ENCODE measurements at places on chromosomes 11 and 22.

DNA sequence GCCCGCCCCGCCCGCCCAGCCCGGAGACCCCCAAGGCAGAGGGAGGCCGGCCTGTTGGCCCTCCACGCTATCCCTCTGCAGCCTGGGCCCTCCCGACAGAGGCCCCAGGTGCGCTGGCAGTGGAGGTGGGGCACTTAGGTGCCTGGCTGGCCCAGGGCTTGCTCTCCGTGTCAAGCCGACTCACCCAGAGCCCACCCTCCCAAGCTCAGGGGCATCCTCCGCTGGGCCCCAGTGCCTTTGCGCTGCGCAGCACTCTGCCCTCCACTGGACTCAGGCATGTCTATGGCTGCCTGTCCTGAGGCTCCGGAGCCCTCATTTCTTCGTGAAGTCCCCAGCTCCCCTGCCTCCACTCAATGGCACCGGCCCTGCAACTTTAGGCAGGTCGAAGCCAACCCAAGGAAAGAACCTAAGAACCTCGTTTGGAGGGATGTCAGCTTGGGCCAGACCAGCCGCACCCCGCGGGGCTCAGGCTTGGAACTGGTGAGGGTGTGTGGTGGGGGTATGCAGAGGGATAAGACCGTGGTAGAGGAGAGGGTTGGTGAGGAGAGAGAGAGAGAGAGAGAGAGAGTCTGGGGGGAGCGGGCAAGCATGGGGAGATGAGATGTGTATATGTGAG is 6.1 kb downstream of the SMIM45 start:
- DNase-seq: no peak

DNA sequence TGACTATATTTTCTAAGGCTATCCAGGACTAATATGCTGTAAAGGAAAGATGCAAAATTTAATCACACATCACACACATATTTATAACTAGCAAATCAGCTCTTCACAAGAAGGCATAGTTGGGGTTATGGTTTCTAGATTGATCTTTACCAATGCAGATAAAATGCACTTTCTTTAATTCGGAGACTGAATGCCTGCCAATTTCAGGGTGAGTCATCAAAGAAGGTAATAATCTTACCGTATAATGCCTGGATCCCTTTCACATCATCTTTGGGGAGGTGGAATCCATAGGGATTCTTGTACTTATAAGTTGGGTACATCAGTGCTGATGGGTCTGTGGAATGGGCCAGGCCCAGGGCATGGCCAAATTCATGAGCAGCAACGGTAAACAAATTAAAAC is 16.4 kb downstream of the MMP20 start:
- no peak for DNase-seq

GRCh38 chr22:45756558-45756957 is 84.9 kb downstream of the ATXN10 start:
- no peak for DNase-seq

- no peak for DNase-seq
Measured at GRCh38 chr11:72483412-72484186, 49.3 kb upstream of the CLPB start.

GRCh38 chr22:21975273-21975672 is 7.3 kb downstream of the TOP3B start:
- DNase-seq: peak; percentile 21

DNA sequence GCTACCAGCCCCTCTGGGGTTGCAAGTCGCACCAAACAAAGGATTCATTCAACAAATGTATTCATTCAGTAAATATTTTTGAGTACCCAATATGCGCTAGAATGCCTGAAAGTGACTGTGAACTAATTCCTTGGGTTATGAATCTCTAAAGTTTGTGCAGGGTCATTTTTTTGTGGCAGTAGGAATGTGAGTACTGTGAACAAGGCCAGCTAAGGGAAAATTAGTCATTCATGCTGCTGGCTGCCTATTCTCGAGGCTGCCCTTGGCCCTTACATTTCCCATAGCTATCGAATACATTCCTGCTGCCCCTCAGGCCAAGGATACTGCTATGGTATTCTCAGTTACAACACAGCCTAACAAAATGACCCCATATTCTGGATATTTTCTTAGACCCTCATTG is 141.6 kb downstream of the TRPC6 start:
- no peak for DNase-seq

GRCh38 chr11:130300567-130300966 is 14.2 kb downstream of the ZBTB44 start:
- no peak for DNase-seq

DNA sequence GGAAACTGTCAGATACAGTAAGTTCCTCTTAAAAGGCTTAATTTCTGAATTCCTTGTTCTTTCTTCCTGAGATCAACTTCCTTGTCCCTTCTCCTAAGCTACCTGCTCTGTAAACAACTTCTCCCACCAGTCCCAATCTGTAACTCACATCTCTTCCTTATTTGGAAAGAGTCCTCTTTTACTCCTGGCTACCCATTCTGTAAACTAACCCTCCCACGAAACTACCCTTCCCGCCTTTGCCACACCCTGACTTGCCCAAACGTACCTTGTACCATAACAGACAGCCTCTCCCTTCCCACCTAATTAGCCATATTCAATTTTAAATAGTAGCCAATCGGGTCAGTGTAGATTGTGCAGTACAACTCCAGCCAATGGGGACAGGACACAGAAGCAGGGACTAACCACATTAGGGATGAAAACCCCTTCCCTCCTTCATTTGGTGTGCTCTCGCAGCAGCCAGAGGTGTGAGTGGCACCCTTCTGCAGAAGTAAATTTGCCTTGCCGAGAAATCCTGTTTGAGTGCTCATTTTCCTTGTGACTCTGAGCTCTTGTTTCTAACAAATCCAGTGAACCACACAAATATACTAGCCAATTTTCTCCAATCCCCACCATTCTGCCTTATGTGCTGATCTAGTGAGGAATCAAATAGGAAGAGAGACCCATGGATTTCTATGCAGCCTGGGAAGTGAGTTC is 49.5 kb downstream of the ZNF280B start:
- DNase-seq: no peak

GRCh38 chr11:35764417-35764816 is 101.8 kb downstream of the TRIM44 start:
- DNase-seq: no peak

DNA sequence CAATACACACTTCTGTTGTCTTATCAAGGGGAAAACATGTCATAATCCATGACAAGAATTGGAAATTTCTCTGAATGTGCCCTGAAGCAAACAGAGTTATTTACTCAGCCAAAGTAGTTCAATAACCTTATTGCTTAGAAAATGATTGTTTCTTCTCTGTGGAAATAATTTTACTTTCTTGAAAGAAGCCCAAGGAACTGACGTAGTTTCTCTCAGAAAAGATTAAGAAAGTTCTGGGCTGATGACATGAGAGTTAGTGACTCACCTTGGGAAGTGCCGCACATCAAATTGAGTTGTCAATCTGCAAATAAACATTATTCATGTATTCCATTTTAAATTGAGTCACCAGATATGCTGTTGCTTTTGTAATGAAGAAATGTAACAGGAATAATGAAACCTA is 418.6 kb upstream of the LRRC4C start:
- DNase-seq: no peak

DNA sequence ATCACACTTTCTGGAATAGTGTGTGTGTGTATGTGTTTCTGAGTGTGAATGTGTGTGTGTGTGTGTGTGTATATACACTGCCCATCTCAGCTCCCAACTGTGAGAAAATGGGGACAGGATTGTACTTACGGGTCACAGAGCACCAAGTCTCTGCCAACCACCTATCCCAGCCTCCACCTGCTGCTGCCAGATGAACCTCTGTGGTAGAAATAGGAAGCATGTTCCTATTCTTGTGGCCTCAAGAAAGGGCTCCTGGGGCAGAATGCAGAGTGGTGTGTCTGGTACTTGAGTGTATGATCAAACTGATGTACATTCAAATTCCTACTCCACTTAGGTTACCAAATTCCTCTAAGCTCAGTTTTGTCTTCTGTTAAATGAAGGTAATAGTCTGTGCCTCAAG is 14.6 kb downstream of the UBASH3B start:
- DNase-seq: no peak

- no peak for DNase-seq
Measured at GRCh38 chr11:1074244-1075221, at the start of gene MUC2. Gene MUC2, plus strand, starts transcription at chr11:1074874.

DNA sequence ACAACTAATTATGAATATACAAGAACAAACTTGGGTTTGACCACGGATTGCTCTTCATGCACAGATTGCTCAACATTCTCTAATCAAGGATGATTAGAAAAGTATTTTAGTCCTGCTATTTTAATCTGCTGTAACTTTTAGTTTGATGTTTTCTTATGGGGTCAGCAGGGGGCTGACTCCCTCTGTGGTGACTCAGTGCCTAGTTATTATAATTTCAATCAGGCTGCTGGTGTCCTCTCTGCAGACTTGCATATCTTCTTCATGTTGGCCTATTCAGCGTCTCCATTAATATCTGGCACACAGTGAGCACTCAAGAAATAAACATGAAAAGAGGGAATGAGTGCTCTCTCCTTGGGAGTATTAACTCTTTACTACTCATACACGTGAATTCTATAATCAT is 223.8 kb upstream of the DDI1 start:
- no peak for DNase-seq

DNA sequence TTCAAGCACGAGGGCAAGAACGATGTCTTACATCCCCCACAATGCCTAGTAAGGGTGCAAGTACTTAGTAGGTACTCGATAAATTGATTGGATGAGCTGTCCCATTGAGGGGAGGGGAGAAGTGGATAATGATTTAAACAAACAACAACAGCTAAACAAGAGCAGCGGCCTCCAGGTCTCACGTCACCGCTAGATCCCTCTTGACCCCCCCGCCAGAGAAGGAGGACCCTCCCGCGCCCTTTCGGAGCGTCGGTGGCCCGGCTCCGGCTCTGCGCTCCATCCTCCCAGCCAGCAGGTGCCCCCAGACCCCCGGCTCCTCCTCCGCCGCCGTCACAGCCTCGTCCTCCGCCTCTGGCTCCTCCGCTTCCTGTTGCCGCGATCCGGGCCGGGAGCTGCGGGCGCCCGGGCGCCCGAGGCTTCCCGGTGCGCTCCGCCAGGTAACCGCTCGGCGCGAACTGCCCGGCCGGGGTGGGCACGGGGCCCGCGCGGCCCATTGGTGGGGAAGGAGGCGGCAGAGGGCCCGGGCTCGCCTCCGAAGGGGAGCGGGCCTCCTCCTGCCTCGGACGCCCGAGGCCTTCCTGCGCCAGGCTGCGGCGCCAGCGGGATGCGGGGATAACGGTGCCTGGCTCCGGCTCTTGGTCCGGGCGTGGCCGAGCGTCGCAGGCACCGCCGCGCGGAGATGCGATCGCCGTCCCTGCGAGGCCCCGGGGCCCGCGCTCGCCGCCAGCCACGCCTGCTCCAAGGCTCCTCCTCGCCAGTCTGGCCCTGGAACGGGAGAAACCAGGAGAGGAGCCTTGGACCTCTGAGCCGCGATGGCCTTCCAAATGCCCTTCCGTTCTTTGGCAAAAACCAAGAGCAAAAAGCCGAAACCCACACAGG is at the start of gene TLCD5:
Gene TLCD5 (plus strand): TSS at position 368 of the 879 bp plus-strand sequence. CDS start 2,143 bp downstream, outside the sequence.
- DNase-seq: peak; percentile 87

DNA sequence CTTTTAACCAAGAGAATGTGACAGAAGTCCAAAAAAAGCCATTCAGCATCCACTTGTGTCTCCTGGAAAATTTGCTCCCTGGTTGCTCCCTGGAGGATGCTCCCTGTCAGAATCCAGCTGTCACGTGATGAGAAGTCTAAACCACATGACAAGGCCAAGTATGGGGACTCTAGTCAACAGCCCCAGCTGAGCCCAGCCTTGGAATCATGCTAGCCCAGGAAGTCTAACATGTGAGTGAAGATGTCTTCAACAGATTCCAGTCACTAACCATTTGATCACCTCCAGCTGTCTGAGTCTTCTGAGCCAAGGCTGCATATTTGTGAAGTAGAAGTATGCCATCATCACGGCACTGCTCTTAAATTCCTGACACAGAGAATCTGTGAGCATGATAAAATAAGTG is 4.2 kb downstream of the OR56B4 start:
- DNase-seq: no peak

- DNase-seq: no peak
Measured at GRCh38 chr22:35313311-35314121, 13.8 kb downstream of the TOM1 start.

DNA sequence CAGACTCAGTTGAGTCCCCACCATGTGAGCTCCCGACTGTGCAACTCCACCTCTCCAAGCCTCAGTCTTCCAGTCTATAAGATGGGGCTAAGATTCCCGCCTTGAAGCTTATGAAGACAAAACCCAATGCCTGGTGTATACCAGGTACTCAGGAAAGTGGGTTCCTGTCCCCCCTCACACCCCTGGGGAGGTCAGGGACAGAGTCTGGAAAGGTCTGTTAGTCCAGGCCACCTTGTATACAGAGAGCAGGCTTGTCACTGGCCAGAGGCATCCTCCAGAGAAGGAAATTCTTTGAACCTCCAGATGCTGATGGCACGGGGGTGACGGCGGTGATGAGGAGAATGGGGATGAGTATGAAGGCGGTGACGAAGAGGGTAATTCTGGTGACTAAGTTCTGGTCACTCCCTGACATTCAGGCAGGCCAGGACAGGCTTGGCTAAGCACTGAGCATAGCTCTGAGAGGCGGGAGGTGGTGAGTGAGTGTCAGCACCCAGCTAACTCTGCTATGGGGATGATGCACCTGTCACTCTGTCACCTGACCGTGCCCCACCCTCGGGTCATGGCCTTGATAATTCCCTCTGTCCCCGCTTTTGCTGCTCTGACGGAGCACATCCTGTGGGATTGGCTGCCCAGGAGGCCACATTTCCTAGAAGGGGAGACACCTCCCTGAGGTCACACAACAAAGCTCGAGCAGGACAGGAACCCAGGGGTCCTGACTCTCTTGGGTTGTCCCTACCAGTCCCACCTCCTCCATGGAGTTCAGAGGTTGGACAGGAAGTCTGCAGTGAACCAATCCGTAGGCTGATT is 30.9 kb upstream of the CSNK1E start:
- no peak for DNase-seq

DNA sequence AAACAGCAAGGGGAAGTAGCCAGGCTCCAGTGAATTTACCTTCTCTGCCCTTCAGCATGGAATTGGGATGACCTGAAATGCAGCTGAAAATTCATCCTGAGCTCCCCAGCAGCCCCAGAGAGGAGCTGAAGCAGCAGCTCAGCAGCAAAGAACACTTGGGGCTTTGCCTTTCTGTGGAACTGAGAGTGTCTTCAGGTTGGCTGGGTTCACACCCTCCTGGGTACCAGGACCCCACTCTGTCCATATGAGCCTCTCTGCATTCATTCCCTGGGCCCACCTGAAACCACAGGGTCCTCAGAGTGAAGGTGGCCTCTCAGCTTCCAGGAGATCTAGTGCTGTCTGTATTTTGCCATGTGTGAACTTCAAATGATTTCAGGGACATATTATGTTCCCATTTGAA is 429.2 kb downstream of the MN1 start:
- DNase-seq: no peak

DNA sequence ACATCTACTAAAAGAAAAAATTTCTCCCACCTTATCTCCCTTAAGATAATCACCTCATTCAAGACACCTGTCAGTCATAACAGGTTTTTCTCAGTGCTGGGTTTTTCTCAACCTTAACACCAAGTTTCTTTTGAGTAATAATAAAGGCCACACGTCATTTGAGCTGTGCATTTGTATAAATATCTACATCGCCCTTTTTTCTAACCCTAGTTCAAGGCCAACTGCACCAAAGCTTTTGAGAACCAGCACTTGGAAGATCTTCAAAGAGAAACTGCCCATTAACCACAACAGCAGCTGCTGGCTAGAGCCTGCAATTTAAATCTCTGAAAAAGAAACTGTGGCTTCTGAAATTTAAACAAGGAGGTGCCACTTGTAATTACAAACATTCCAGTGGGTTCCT is 6.9 kb downstream of the CADM1 start:
- DNase-seq: no peak
